Nephron progenitor cell (in vitro differentiated cells): ENCODE measurements at places on chromosomes 7 and 10.
A peak's percentile ranks its signal among the peaks of the same experiment; 100 is the strongest.

DNA sequence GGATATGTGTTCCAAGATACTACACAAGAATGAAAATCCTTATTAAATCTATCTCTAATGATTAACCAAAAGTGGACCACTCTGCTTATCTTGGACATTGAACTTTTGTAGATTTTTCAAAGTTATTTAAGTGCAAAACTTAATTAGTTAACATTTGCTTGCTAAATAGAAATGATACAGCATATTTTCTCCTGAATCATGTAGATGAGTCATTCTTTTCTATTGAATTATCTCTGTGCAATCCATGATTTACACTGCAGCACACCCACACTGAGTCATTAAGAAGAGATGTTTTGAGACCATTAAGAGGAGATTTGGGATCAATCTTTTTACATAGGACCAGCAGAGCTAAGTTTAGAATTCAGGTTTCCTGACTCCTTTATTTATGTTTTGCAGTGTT lies 6.6 kb upstream of the ABCC2 start:
- DNase-seq = no peak

DNA sequence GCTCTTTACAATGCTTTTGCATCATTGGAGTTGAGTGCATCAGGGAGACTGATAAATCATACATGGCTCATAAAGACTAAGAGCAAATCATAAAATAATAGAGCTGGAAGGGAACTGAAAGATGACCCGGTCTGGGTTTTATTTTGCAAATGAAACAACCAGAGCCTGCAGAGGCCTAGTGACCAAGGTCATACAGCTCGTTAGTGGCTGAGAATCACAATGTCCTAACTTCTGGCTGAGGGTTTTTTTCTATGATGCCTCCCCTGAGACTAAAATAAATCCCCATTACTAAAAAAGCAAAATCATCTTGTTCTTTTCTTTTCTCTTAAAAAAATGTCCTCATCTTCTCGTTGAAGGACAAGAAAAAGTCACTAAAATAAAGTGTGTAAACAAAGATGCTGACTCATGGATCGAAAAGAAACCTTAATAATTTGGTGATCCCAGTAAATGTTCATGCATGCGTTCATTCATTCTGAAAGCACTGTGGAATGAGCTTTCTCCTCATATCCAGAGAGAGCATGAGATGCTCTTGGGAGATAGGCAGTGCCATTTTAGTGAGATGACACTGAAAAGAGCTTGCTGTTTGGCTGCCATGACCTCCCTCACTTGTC lies 107.8 kb upstream of the PHYHIPL start:
- no peak for DNase-seq

DNA sequence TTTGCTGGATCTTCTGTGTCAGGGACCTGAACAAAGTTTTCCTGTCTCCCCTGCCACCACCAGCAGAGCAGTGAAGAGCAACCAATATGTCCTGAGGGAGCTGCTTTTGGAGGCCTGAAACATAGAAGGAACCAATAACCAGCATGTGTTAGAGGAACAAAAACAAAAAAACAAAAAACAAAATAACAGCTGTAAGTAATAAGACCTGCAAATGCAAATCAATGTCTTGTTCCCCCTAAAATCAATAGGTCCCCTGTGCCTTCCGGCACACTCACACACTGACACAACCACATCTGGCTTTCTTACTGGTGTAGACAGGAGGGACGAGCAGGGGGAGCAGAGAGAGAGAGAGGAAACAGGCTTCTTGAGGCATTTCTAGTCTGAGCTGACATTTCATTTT lies 94.1 kb downstream of the NRG3 start:
- no peak for DNase-seq

DNA sequence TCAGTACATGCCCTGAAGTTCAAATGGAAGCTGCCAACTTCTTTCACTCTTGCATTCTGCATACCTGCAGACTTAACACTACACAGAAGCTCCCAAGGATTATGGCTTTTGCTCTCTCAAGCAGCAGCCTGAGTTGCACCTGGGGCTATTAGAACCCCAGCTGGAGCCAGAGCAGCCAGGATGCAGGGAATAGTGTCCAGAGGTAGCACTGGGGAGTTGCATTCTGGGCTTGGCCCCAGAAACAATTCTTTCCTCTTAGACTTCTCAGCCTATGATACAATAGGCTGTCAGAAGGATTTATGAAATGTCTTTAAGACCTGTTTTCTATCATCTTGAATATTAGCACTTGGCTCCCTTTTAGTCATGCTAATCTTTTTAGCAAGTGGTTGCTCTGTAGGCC lies 886.7 kb upstream of the GHITM start:
- DNase-seq = no peak

- no peak for DNase-seq
These were observed 575.6 kb downstream of the ARL4A start for GRCh38 chr7:13262929-13263530.

- no peak for DNase-seq
These were observed 65.1 kb downstream of the TSPAN12 start for GRCh38 chr7:120792861-120793130.

- no peak for DNase-seq
These were observed 34.0 kb upstream of the DNMBP start for GRCh38 chr10:100043796-100044195.

DNA sequence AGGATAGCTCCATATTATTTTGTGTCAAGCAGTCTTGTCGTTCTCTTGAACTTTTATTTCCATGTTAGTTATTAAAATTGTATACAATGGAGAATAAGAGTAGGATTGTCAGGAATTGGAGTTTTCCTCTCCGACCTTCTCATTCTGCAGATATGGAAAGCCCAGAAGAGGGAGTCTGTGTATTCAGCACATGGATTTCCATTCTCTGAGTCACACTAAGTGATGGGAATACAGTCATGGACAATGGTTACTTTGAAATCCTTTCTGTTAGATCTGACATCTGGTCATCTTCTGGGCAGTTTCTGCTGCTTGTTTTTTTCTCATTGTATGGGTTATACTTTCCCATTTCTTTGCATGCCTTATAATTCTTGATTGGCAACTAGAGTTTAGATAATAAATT lies 5.0 kb upstream of the TASOR2 start:
- DNase-seq = no peak

DNA sequence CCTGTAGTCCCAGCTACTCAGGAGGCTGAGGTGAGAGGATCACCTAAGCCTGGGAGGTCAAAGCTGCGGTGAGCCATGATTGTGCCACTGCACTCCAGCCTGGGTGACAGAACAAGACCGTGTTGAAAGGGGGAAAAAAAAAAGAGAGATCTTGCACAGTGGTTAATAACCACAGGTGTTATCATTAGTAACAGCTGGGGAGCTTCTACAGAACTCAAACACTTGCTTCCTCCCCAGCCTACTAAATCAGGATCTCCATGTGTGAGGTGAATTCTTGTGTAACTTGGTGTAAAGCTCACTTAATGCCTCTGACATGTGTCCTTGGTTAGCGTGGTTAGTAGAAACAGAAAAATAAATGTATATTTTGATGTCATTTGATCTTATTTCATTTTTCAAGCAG lies 43.9 kb upstream of the BMS1 start:
- DNase-seq = no peak

GRCh38 chr10:130740166-130740565 lies 571.4 kb downstream of the TCERG1L start:
- no peak for DNase-seq

DNA sequence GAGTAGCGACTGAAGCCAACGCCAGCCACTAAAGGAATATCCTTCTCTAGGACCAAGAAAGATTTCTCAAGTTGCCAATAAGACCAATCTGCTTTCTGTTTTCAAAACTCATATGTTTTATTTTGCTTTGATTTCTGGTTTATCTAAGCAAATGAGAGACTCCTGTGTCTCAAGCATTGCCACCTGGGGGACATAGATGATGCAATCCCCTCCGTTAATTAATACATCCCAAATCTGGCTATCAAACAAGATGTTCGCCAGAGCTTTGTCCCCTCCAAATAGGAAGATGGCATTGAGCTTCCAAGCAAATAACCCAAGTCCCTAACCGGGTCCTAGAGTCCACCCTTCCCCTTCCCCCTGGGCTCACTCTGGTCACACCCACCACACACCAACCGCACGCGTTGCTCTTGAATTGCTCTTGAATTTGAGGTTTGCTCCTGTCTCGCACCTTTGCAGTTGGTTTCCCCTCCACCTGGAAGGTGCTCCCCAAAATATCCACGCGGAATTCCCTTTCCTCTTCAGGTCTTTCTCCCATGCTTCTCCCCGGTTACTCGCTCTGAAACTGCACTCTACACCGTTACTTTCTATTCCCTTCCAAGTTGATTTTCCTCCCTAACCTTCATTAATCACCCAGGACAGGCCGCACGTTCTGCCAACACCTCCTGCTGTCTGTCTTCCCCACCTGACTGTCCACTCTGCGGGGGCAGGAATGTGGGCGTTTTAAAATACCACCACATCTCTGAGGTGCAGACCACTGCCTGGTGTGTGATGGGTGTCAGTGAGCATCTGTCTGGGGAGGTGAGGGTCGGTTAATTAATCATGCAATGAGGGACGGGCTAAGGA lies 64.1 kb upstream of the RNF32 start:
- no peak for DNase-seq

GRCh38 chr10:28674782-28675181 lies 2.5 kb upstream of the BAMBI start:
- DNase-seq = no peak

DNA sequence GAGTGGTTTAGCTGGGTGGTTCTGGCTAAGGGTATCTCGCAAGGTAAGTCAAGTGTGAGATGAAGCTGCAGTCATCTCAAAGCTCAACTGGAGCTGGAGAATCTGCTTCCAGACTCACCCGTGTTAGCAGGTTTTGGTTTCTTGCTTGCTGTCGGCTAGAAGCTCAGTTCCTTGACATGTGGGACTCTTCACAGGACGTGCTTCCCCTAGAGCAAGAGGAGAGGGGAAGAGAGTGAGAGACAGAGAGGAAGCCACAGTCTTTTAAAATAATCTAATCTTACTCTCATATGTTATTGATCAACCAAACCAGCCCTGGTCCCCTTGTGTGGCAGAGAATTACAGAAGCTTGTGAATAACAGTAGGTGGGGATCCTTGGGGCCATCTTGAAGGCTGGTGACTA lies 199.5 kb downstream of the REEP3 start:
- DNase-seq = no peak

- no peak for DNase-seq
These were observed 37.8 kb downstream of the HHEX start for GRCh38 chr10:92727550-92727949.

DNA sequence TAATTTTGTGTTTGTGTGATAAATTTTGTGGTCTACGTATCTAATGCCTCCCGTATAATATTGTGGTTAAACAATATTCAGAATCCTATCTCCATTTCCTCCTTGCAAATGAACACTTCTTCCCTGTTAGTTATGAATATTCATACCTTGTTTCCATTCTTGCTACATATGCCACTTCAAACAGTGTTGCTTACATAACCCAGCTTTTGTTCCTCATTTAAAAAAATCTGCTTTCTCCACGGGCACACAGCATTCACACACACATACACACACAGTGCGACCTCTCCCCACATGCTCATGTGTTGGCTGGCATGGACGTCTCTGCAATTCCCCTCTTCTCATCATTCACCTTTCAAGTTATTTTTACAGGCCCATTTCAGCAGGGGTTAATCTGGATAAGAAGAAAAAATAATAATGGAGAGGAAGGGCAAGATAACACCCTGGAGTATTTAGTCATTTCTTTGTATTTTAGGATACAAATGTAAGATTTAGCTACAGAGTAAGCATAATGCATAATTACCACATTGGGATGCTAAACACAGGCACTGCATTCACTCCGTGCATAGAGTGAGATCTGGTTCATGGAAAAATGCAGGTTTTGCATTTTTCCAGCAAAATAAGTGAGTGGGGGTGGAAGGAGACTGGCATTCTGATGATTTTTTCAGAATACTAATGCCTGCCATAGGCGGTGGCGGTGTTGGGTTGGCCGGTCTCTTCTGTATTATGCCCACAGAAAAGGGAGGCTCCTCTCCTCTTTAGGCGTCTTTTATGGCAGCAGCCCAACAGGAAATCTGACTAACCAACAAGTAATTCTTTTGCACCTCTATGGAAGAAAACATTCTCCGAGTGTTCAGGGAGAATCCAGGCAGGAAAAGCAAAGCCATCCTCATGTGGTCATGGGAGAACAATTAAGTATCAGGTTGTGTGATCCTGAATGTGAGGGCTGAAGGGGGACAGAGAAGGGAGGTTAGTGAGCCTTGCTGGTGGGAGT lies 31.7 kb upstream of the ELMO1 start:
- no peak for DNase-seq

GRCh38 chr7:80890426-80891258 lies 28.2 kb downstream of the SEMA3C start:
- DNase-seq = no peak

- peak; percentile 10 for DNase-seq
These were observed 67.6 kb downstream of the DNMBP start for GRCh38 chr10:99941942-99942820.

- no peak for DNase-seq
These were observed 117.7 kb downstream of the PFKFB3 start for GRCh38 chr10:6320320-6321010.

DNA sequence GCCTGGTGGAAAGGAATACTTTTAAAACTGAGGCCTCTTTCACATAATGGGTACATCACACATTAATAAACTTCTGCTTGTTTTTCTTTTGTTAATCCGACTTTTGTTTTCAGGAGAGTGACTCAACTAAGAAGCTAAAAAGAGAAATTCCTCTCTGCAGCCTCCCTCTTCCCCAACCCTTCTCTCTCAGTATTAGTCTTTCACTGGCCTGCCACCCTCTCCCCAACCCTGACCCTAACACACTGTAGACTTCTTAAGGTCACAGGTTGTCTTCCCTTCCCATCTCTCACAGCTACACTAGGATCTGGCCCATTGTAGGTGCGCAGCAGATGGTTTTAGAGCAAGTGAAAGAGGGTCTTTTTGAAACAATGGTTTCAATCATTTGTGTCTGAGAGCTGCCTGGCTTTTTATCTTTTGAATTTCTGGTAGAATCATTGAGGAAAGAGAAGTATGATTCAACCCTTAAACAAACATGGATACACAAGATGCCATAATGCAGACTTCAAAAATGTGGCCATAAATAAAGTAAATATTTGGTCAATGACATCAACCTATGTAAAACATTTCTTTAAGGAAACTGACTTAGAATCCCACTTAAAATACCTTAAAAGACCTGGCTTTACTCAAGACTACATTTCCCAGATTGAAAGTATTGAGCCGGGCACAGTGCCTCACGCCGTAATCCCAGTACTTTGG lies 17.9 kb upstream of the FFAR4 start:
- DNase-seq = no peak

DNA sequence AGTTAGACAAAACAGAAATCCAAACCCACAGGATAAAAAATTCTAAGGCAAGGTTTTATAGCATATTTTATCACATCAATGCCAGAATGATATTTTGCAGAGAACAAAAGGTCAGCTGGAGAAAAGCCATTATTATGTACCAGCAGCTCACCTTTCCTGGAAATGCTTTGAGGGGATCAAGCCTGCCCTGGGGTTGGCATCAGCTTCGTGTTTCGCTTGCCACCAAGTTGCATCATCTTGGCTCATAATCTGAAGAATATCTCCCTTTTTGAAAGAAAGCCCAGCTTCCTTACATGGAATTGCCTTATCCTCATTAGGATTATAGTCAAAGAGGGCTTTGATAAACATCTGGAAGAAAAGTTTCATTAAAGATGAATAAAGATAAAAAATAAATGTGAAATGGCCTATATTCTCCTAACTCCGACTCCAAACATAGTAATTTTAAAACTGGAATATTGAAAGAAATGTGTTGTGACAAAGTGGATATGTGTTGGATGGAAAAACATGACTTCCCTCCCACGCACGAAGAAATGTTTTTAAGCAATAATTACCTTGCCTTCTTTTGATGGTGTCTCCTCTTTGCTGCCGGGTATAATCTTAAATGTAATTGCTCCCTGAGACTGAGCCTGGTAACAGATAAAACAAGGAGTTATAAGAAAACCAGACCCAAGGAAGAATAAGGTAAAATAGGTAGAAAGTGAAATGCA lies 121.3 kb upstream of the ODAD2 start:
- no peak for DNase-seq

- no peak for DNase-seq
These were observed 128.4 kb downstream of the DNAJB6 start for GRCh38 chr7:157464971-157465886.
